ENCODE measurements at places on chromosomes 13 and 19.

GRCh38 chr13:20462921-20463320 is 62.7 kb downstream of the CRYL1 start:
- no peak for DNase-seq

DNA sequence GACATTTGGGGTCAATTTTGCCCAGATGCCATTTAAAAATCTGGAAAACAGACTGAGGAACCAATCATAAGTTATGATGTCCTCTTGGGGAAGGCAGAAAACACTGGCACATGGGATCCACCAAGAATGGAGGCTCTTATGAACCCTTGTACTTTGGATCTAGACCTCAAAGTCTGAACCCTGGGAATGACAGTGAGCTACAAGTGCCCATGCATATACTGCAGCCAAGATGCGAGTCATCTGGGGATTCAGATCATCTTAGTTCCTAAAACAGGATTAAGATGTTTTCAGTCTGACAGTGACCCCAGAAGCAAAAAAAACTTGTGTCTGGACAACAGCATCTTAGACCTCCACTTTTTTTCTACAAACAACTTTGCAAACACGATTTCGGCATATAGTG is 100.2 kb upstream of the SIAH3 start:
- DNase-seq: no peak

DNA sequence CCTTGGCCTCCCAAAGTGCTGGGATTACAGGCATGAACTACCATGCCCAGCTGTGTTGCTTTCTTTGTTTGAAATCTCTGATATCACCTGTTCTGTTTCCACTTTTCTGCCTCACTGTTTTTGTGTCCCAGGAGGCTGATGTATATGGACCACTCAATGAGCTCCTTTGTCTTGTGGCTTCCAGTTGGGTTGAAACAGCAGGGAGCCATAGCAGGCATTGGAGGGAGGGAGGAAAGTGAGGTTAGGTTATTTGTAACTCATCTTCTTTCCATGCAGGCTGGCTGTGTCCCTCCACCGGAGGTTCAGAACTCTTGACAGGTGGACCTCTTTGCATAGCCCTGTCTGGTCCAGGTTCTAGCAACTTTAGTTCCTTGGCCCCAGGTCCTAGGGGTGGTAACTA is 6.1 kb upstream of the CYP4F22 start:
- DNase-seq: no peak

- no peak for DNase-seq
These were observed 10.7 kb downstream of the RFX2 start for GRCh38 chr19:6099599-6099998.

GRCh38 chr19:38502410-38503076 is 69.1 kb downstream of the RYR1 start:
- DNase-seq: no peak

DNA sequence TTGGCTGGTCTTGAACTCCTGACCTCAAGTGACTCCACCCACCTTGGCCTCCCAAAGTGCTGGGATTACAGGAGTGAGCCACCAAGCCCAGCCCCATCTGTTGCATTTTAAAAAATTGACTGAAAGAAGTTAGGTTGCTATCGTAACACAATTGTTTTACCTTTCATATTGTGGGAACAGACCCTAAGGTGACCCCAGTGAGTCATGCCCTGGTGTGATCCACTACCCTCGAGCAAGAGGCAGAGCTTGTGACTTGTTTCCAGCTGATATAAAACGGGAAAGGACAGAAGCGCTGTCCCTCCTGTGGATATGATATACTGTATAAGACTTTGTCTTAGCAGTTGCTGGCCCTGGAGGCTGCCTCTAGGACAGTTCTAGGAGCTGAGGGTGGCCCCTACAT is 308.6 kb downstream of the HS6ST3 start:
- DNase-seq: no peak

- DNase-seq: no peak
These were observed 354.4 kb upstream of the DACH1 start for GRCh38 chr13:72221276-72221962.

DNA sequence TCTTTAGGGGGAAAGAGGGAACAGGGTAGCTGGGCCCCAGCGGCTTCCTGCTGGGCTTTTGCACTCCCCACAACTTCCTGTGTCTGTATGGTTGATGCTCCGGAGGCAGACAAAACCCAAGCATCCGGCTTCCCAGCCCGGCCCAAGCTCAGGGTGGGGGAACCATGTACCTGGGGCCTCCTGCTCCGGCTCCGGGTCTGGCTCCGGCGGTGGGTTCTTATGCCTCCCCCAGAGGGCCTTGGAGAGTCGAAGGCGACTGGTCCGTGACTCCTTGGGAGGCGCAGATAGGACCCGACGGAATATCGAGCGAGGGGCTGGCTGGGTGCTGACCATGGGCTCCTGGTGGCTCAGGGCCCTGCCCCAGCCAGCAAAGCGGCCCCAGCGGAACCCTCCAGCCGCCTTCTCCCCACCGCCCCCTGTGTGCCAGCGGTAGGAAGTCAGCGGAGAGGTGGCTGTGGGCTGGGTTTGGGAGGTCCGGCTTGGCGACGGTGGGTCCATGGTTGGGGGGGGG is 428 bp downstream of the RASAL3 start:
- peak; percentile 73 for DNase-seq

- DNase-seq: no peak
These were observed 733.9 kb upstream of the ARGLU1 start for GRCh38 chr13:107301724-107302374.

DNA sequence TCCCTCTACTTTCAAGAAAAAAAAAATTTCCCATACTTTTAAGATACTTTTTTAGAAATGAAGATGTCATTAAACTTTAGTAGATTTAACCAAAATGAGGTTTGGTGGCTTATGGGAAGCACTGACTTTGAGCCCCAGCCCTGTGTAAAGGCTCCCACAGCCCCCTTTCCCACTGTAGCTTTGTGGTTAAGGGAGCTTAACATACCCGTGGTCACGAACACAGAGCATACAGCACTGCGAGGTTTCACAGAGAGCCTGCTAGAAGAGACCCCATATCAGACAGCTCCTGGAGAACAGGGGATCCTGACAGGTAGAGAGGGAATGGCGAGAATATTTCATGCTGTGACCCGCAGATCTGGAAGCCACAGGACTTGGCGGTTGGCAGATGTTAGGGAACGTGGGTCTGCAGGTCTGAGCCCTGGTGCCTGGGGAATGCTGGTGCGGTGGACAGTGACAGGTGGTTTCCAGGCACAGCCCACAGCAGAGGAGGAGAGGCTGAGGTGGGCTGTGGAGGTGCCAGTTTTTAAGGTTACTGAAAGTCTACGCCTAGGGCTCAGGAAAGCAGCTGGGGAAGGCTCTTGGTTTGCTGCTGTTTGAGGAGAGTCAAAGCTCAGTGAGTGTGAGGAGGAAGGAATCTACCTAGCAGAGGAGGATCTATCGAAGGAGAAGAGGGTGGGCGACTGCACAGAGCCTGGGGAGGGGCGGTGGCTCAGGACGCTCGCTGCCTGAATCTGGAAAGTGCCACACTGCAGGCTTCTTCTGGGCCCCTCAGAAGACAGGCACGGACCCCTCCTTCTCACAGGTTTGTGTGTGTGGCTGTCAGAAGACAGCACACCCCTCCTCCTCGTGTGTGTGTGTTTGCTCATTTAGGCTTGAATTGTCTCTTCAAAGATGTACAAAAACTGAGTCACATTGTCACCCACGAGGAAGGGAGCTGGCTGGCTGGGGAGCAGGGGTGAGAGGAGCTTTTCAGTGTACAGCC is 49.9 kb downstream of the SLC7A9 start:
- DNase-seq: no peak

DNA sequence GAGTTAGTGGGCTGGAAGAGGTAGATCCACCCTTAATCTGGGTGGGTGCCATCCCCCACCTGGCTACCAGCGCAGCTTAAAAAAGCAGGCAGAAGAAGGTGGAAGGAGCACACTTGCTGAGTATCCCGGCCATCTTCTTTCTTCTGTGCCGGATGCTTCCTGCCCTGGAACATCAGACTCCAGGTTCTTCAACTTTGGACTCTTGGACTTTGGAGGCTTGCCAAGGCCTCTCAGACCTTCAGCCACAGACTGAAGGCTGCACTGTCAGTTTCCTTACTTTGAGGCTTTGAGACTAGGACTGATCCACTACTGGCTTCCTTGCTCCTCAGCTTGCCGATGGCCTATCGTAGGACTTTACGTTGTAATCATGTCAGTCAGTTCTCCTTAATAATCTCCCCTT is 127.6 kb upstream of the GPC6 start:
- no peak for DNase-seq

DNA sequence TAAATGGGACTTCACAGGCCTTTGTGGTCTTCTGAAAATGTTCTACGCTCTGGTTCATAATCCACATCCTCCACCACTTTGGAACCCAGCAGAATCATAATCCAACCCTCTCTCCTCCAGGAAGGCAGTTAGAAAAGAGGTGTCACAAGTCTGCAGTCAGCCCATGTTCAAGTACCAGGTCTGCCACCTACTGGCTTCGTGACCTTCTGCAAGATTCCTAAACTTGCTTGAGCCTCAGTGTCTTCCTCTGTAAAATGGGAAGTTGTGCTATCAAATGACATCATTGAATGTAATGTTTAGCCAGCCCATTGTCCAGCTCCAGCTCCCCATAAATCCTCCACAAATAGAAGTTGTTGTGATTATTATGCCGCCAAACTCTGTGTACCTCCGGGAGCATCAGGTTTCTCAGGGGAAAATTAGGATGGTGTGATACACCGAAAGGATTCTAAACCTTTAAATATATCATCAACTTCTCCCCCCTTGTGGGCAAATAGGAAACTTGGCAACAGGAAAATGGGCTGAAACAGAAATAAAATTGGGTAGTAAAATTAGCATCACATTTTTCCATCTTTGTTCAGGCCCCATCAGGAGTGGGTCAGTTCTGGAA is 109.7 kb downstream of the NUFIP1 start:
- no peak for DNase-seq

DNA sequence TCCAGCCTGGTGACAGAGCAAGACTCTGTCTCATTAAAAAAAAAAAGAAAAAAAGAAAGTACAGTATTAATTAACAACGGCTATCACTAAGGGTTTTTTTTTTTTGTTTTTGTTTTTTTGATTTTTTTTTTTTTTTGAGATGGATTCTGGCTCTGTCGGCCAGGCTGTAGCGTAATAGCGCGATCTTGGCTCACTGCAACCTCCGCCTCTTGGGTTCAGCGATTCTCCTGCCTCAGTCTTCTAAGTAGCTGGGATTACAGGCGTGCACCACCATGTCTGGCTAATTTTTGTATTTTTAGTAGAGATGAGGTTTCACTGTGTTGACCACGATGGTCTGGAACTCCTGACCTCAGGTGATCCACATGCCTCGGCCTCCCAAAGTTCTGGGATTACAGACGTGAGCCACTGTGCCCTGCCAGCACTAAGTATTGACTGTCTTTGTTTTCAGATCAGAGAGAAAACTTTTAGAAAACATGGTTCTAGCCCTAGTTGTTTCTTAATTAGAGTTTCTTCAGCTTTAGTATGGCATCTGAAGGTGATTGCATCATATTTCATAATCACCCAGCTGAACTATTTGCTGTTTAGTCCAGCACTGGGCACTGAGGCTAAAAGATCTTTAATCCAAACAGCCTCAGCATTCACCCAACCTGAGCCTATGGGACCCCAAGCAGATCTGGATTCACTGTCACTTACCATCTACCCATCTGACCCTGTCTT is 2.7 kb upstream of the GATAD2A start:
- DNase-seq: no peak

DNA sequence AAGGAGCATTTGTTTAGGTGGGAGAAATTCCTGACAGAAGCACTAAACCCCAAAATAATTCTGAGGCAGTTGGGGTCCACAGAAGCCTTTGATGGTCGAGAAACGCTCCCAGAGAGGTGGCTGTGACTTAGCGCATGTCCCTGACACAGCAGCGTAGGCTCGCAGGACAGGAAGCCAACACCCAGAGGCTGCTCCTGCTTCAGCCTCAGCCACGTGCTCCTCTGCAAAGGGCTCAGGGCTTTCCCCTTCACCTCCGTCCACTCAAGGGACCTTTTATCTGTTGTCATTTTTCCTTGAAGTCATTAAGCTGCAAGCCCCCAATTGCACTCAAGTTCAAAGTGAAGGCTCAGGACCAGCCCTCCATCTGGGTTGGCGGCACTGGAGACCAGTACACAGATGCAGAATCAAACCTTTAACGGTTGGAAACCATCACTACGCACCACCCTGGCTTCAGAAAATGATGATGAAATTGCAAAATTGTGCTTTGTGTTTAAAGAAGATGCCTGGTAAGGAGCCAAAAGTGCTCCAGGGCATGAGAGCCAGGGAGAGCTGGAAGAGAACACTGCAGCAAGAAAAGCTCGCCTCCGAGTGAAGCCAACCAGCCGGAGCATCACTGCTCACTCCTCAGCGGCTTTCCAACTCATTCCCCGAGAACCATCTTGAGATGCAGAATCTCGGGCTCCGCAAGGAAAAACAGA is 219.6 kb downstream of the RAP2A start:
- no peak for DNase-seq

- DNase-seq: no peak
These were observed 35.9 kb downstream of the OXGR1 start for GRCh38 chr13:96958286-96958891.

DNA sequence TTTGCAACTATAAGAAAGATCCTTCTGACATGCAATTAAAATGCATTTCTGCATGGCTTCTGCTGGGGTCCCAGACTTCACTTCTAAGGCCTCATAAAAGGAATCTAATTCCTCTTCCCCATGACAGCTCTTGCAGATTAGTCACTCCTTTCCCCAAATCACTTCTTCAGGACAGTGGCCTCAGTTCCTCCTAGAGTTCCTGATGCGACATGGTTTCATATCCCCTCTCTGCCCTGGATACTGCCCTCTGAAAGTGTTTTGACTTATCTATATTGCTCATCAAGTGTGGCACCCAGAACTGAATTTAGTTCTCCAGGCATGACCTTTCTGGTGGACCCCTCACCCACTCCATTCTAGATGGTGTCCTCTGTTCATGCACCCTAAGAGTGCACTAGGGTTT is 238.1 kb downstream of the FOXO1 start:
- no peak for DNase-seq

DNA sequence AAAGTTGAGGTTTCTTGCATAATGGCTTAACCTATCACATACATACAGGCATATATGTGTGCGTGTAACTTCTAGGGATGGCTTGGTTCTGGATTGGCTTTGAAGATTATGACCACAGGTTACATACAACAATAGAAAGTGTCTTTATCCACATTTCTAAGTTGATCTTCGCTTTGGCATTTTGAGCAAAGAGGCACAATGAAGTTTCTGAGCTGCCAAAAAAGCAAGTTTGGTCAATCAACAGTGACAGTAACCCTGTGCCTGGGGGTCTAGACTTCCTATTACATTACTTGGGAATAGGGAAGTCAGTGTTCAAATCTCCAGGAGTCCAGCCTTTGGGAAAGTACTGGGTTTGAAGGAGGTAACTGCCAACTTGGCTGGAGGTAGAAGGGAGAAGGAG is 3.1 kb upstream of the SOX1 start:
- DNase-seq: no peak

Measured in activated T-helper 1 cell treated with Interleukin-2 at 50 U/mL for 16 hours (primary cell).